ENCODE measurements at places on chromosomes 1 and 21.

- DNase-seq, result no peak
These were observed 325.5 kb downstream of the ZP4 start for GRCh38 chr1:237565236-237565635.

- no peak for DNase-seq
These were observed 7.7 kb upstream of the PTGFRN start for GRCh38 chr1:116902027-116902426.

DNA sequence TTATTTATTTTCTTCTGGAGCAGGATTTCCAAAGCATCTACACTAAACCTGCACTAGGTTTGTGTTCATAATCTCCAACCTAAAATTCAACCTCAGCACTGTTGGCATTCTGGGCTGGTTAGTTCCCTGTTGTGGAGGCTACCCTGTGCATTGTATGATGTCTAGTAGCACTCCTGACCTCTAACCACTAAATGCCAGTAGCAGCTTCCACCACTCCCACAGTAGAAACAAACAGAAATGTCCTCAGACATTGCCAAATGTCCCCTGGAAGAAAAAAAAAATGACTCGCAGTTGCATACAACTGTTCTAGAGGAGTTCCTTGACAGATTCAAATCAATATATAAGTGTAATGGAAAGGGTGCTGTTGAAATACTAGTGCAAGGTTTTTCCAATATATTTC lies 18.9 kb downstream of the GRIK1 start:
- no peak for DNase-seq

GRCh38 chr1:162916821-162917613 lies 56.0 kb upstream of the CCDC190 start:
- DNase-seq, result no peak

- no peak for DNase-seq
These were observed 24.6 kb downstream of the IER5 start for GRCh38 chr1:181113059-181113641.

DNA sequence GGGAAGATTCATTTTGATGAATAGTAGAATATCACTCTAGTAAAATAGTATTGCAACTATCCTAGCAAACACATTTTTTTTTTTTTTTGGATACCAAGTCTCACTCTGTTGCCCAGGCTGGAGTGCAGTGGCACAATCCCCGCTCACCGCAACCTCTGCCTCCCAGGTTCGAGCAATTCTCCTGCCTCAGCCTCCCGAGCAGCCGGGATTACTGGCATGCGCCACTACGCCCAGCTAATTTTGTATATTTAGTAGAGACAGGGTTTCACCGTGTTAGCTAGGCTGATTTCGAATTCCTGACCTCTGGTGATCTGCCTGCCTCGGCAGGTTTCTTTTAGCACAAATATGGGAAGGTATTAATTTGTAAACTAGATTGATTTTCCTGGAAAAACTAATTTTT lies 33.8 kb downstream of the KCTD3 start:
- DNase-seq, result no peak

GRCh38 chr1:21189906-21190500 lies 13.3 kb upstream of the EIF4G3 start:
- no peak for DNase-seq

DNA sequence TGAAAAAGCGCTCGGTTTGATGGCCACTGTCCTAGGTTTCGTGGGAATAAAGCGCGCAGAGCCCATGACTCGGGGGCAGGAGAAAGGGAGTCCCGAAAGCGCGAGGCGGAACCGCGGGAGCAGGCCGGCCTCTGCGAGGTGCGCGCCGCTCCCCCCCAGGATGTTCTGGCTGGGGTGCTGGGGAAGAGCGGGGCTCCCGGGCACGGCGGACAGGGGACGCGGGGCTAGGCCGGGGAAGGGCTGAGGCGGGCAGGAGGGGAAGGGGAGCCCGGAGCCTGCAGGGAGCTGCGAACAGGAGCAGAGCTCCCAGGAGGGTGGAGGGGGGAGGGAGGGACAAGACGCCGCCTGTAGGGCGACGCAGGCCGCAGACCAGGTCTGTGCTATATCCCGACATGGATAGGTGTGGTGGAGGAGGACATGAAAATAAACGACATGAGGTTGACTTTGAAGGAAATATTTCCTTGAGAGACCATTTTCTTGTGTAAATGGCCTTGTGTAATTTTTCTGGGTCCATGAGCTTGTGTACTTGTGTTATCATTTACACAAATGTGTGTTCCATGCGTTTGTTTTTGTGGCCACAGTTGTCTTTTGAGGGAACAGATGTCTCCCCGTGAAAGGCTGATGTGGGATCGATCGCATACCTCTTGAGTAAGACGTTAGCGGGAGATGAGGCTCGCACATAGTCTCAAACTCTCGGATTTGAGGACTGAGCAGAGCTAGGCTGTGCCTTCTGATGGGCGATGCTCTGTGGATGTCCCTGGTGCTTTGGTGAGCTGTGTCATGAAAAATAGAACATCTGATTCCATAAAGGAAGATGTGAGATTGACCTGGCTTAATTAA lies 1.3 kb downstream of the PCNT start:
- no peak for DNase-seq

- DNase-seq, result no peak
These were observed at the start of gene PRRX1 for GRCh38 chr1:170664093-170664827. Gene PRRX1, plus strand, starts transcription at chr1:170664131. Its CDS starts 88 bp downstream, at chr1:170664219.

GRCh38 chr1:210407887-210408252 lies 79.2 kb downstream of the HHAT start:
- DNase-seq, result no peak

DNA sequence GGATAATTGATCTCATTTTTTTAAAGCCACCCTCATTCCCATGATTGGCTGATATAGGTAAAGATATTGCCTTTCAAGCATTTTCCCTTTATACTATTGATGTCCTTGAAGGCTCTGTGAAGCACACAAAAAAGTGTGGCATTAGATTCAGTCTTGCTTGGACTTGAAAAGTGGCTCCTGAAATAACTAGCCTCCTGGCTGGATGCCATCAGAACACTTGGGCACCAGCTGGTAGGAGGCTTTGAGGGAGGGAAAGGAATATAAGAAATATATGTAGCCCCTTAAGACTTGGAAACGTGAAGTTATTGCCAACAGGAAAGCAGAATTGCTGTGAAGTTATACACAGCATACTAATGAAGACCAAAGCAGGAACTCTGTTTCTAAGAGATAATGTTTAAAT lies 14.1 kb downstream of the MTR start:
- no peak for DNase-seq

DNA sequence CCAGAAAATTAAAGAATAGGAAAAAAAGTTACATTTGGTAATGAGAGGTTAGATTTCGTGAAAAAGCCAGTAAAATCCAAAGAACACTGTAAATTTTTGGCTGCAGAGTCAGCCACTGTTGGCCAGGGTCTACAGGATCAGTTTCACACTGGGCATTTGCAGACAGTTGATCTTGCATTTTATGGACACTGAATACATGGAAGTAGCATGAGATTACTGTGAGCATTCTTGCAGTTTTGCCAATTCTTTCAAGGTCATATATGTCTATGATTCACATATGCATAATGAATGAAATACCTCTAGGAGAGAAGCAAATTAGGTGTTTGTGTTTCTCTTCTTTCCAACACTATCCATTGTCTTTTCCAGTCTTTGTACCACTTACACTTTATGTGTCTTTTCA lies 200.8 kb upstream of the DPYD start:
- DNase-seq, result no peak

GRCh38 chr1:28021064-28021463 lies 61.3 kb downstream of the XKR8 start:
- no peak for DNase-seq

- DNase-seq, result peak; percentile 52
These were observed 36.8 kb upstream of the PODN start for GRCh38 chr1:53025034-53025768.

GRCh38 chr1:232983817-232984567 lies 33.6 kb downstream of the NTPCR start:
- DNase-seq, result no peak

- no peak for DNase-seq
These were observed 39.1 kb upstream of the ANGPTL1 start for GRCh38 chr1:178910023-178910422.

- no peak for DNase-seq
These were observed 168.1 kb upstream of the EDN2 start for GRCh38 chr1:41652384-41653265.

GRCh38 chr1:60283690-60284089 lies 210.1 kb upstream of the C1orf87 start:
- no peak for DNase-seq

- no peak for DNase-seq
These were observed 36.7 kb downstream of the SLC19A1 start for GRCh38 chr21:45505416-45506021.

DNA sequence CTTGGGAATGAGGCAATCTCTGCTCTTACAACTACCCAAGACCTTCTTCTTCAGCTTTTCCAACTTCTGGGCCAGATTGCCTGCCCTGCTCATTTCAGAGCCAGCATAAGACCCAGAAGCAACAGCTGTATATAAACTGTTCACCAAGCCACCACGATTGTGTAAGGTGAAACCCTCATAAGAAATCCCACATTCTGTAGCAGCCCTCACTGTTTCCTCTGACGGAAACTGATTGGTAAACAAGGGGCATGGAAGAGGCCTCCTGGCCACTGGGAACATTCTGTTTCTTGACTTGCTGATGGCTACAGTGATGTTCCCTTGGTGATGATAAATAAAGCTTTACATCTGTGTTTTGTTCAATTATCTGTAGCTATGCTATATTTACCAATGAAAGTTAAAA lies 39.7 kb upstream of the EXO1 start:
- DNase-seq, result no peak

DNA sequence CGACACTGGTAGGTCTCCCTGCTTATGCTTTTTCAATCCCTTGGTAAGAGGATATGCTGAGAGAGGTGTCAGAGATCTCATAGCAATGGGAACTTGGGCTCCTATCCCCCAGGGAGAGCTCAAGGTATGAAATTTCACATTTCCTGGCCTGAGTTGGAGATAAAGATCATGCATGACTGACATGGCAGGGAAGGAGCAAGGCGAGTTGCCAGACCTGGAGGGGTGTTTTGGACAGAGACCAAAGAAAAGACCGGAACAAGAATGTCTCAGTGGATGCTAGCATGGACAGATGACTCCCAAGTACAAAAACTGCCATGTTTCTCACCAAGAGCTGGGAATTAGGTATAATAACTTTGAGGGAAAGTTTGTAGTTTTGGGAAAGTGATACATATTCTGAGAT lies 334.1 kb upstream of the B3GALT2 start:
- no peak for DNase-seq

- DNase-seq, result no peak
These were observed 183.8 kb upstream of the ARHGEF16 start for GRCh38 chr1:3270403-3271245.

GRCh38 chr1:1759456-1760344 lies 18.6 kb downstream of the NADK start:
- DNase-seq, result no peak

DNA sequence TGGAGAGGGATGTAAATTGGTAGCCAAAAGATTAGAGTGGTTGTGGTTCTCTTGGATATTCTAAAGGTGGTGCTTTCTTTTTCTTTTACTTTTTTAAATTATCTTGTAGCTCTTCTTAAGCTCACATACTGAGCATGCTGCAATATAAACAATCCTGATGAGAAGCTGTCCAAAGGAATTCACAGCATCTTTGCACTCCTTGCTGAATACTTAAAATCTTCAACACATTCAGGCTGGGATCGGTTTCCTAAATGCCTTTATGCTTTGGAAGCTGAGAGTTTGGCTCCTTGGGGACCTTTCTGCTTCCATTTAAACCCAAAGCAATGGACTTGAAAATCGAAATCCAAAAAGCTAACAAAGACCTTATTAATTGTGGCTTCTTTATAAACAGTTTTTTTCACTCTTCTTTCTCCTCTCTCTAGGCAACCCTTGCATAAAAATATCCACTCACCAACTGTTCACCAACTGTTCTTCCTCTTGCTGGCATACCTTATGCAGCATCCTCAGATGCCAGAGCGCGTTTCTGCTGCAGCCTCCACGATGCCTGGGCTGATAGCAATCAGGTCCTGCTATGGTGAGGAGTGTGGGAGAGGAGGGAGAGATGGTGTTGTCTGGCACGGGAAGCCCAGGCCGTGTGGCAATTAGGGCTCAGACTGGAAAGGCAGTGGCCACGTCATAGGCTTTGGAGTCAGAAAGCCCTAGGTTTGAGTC lies 535.8 kb upstream of the DAB1 start:
- no peak for DNase-seq

All from AG09319 (cell line).